ENCODE measurements at places on chromosomes 7 and 10.

DNA sequence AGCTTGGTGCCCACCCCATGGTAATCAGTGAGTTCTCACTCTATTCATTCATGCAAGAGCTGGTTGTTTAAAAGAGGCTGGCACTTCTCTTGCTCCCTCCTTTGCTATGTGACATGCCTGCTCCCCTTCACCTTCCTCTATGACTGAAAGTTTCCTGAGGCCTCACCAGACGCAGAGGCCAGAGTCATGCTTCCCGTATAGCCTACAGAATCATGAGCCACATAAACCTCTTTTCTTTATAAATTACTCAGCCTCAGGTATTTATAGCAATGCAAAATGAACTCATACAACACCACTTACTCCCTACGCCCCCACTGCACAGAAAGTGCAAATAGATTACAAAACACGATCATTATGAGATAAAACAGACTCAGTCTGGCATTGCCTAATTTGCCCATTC is 39.0 kb downstream of the SEC61G start:
- DNase-seq, result no peak

DNA sequence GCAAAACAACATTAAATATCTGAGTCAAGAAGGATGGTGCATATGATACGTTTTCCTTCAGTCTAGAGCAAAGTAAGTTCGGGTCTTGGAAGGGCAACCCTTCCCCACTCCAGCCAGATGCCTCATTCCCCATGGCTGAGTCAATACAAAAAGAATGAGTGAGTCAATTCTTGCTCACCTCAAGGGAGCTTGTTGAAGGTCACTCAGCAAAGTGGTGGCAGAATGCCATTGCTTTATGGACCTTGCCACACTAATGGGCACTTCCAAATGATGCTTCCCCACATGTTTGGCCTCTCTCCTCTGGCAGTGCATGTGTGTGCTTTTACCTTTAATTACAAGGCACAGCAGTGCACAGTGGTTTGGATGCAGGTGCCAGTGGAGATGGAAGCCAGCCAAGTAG is 296.5 kb downstream of the SORCS3 start:
- DNase-seq, result no peak

DNA sequence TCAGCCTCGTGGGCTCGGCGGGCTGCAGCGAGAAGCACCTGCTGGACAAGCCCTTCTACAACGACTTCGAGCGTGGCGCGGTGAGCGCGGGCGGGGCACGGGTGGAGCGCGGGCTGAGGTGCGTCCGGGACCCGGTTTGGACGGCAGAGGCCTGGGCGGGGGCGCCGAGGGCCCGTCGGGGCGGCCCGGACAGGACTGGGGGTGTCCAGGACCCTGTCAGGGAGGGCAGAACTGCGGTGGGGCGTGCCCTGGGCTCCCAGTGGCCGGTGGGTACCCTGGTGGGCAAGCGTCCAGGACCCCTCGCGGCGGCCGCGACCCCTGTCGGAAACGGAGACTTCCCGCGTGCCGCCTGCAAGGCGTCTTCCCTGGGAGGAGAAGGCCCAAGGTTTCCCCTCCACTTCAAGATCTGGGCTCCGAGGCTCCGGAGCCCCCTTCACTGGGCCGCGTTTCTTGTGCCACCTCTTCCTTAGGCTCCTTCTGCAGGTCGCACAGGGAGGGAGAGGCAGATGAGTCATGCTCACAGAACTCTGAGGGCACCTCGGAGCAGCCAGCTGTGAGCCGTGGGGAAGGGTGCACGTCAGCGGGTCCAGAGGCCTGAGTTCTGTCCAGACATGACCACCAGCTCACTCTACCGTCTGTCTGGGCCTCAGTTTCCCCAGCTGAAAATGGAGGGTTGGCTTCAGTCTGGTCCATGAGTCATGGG is 485 bp downstream of the ALOX5 start:
- no peak for DNase-seq

GRCh38 chr10:15813415-15813814 is 46.9 kb downstream of the MINDY3 start:
- DNase-seq, result no peak

- no peak for DNase-seq
These were observed 637 bp downstream of the HSPA14 start for GRCh38 chr10:14838582-14839304.

- no peak for DNase-seq
These were observed 52.6 kb upstream of the BET1 start for GRCh38 chr7:94056796-94057207.

DNA sequence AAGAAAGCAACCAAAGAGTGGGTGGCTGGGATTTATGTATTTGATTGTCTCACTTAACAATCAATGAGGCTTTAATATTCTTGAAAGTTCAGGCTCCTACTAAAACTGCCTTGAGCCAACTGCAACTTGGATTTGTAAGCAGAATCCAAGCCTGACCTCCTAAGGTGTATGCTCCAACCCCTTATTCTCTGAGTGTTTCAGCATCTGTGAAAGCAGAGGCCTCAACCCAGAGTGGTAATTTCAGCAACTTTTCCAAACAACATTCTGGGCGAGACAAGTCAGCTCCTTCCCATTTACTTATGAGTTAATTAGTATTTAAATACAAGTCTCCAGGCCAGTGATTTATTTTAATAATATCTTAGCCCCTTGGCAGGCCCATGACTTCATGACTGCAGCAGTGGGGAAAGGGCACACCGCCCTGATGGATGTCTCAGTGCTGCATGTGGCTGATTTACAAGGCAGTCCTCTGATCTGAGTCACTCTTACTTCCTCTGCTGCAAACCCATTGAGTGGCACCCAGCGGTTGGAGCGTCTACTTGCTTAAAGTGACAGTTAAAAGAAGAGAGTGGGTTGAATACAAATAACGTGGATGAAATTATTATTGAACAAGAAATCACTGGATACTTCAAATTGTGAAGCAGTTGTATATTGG is 209.1 kb downstream of the TRIL start:
- no peak for DNase-seq

- no peak for DNase-seq
These were observed at the start of gene ASB15 for GRCh38 chr7:123601530-123601929. ASB15 (plus strand) TSS chr7:123601821; CDS start chr7:123614503, 12,682 bp downstream.

DNA sequence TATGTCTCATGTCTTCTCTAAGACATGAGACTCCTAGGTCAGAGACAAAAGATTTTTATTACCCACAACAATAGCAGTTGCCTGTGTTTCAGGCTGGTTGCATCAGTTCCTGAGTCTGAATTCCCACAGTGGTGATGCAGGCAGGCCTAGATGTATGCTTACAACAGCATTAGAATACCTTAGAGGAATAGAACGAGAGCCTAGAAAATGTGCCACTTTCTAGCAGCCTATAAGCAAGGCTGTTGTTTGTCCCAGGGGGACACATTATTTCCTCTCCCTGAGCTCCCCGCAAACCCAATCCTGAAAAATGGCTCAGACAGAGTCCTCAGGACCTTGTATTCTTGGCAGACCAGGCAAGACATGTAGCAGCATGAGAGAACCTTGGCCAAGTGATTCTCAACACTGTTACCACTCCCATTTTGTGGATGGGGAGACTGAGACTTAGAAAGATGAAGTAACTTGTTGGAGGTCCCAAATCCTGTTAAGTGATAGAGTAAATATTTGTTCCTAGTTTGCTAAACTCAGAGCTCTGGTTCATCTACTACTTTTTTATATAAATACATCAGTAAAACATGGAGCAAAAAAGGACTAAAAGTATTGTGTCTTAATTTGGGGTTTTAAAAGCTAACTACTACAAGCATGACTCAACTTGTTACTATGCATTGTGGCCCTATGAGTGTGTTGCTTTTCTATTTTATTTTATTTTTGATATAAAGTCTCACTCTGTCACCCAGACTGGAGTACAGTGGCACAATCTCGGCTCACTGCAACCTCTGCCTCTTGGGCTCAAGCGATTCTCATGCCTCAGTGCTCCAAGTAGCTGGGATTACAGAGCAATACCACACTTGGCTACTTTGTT is 14.2 kb downstream of the VTI1A start:
- DNase-seq, result no peak

DNA sequence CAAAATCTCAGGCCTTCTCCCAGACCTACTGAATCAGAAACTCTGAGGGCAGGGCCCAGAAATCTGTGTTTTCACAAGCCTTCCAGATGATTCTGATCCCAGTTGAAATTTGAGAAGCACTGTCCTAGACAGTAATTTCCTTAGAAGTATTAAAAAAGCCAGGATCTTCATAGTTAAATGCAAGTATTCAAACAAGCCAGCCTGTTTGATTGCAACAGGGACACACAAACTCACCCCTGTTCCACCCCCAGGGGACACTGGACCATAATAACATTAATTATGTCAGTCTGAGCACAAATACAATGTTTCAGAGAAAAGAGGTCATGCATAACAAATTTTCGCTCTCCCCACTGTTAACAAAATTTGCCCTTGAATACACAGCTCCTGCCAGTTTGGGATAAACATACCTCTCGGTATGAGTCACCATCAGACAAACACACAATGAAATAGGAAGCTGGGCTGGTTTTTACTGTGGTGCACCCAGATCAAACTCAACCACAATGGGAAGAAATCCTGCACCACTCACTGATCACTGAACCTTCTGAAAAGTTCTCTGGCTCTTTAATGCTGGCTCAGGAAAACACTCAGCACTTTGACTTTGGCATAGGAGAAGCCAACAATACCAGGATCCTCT is 34.3 kb downstream of the ABLIM1 start:
- DNase-seq, result no peak

DNA sequence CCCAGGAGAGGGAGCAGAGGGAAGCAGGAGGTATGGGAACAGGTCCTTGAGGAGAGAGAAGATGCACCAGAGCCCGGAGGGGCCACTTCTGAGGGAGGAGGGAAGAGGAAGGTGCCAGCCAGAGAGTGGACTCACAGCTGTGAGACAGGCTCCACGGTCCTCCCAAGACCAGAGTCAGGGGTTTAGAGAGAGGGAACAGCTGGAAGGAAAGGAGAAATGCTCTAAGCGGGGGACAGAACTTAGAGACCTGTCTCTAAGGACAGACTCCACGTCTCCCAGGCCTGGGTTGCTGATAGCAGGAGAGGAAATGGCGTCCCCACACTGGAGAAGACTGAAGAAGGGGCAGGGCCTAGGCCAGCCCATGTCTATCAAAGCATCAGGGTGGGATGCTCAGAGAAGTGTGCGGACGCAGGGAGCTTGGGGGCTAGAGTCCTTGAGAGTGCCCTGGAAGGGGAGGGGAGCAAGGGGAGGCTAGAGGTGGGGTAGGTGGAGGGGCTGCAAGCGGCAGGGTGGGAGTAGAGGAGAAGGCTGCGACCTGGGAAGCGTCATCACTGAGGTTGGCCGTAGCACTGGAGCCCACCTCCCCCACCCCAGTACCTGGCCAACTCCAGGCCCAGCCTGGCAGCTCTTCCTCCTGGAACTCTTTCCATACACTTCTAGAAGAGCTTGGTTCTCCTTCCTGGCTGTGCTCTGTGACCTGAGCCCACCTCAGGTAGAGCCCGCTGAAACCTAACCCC is 25.6 kb upstream of the GRID1 start:
- DNase-seq, result no peak

DNA sequence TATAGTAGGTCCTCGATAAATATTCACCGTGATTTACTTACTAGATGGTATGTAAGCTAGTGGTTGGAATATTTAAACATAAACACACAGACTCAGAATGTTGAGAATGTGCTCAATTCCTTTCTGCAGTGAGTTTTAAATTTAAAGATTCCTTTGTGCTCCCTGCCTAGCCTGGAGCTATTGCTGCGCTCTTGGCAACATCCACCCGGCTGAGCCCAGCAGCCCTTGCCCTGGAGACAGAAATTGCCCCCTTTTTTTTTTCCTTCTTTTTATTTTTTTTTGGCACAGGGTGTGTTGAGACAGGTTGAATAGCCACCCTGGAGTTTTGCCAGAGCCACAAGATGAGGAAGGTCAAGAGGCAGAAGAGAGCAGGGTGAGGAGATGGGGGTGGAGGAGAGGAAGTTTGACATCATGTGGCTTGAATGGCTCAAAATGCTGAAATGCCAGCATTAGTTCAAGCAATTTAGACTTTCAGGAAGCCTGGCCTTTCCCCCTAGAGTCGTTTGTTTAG is 180.8 kb downstream of the PRKCQ start:
- no peak for DNase-seq

DNA sequence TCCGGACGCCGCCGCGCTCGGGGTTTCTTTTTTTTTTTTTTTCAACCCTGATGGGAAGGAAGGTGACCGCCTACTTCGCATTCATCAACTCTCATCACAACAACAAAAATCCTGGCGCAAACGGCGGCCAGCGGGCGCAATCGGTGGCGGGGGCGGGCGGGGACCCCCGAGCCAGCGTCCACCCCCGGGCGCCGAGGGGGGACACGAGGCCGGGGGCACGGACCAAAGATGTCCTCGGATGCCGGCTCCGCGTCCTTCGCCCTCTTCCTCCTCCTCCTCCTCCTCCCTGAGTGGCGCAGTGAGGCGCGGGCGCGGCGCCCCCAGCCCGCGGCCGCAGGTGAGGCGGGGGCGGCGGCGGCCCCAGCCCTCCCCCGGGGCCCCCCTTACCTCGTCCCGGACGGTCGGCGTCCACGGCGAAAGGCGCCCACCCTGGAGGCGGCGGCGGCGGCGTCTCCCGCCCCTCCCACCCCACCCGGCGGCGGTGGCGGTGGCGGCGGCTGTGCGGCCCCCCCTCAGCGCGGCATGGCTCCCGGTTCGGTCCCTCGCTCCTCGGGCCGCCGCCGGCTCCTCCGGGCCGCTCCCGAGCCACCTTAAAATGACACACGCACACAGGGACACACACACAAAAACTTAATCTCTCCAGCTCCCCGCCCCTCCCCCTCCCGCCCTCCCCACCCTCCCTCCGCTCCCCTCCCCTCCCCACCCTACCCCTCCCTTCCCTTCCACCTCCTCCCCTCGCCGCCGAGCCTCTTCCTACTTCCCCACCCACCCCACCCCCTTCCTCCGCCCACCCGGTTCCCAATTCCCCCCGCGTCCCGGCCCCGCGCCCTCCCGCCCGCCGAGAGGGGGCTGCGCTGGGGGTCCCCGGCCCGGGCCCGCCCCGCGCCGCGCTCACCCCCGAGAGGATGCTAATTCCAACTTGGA is at the start of gene CTBP2:
TSS of gene CTBP2 (minus strand) at position 632 of the 924 bp plus-strand sequence.
- no peak for DNase-seq

- DNase-seq, result no peak
These were observed 49.4 kb upstream of the ARL4A start for GRCh38 chr7:12637819-12638592.

- no peak for DNase-seq
These were observed 182.2 kb upstream of the AOAH start for GRCh38 chr7:36906448-36906847.

- no peak for DNase-seq
These were observed at the start of gene GRB10 for GRCh38 chr7:50782375-50783208. GRB10 (minus strand) TSS chr7:50782896; CDS start chr7:50732322, 50,574 bp downstream.

GRCh38 chr7:120052884-120053382 is 220.0 kb upstream of the KCND2 start:
- no peak for DNase-seq

DNA sequence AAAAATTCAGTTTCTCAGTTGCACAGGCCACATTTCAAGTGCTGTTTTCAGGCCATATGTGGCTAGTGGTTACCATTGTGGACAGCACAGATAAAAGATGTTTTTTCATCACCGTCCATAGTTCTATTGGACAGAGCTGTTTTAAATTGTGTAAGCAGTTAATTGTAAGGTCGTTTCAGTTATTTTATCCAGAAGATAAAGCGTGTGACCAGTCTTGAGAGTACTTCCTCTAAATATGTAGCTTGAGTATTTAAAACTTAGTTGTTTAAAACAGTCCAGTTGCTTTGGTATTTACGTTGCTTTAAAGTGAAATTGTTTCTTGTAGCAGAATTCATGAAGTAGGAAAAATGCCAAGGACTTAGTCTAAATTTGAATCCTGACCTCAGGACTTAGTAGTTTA is 66.9 kb downstream of the ZNRF2 start:
- DNase-seq, result no peak

GRCh38 chr7:30062587-30062986 is 34.4 kb downstream of the PLEKHA8 start:
- DNase-seq, result no peak

GRCh38 chr7:150431839-150432658 is 18.4 kb upstream of the GIMAP8 start:
- DNase-seq, result no peak

GRCh38 chr10:119644205-119644814 is 6.9 kb upstream of the BAG3 start:
- no peak for DNase-seq
